Keratinocyte (primary cell): ENCODE measurements at places on chromosomes 16 and 17.
A peak's percentile ranks its signal among the peaks of the same experiment; 100 is the strongest.

GRCh38 chr16:55115506-55115905 lies 184.8 kb downstream of the IRX5 start:
- DNase-seq = no peak

- no peak for DNase-seq
These were observed 12.2 kb downstream of the FBXO31 start for GRCh38 chr16:87371261-87371866.

DNA sequence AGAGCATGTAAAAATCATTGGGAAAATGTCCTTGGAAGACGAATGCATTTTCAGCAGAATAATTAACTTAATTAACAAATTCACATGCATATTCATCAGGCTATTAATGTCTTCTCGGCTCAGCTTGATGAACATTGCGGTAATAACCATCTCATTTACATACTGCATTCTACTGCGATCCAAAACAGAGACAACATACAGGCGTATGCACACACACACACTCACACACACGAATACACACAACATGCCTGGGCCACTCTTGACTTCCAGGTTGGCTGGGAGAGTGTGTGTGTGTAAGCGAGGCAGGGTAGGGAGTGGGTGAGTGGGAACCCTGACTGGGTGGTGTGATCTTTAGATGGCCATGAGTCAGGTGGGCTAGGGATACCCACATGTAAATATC lies 44.7 kb downstream of the NEUROD2 start:
- DNase-seq = no peak

DNA sequence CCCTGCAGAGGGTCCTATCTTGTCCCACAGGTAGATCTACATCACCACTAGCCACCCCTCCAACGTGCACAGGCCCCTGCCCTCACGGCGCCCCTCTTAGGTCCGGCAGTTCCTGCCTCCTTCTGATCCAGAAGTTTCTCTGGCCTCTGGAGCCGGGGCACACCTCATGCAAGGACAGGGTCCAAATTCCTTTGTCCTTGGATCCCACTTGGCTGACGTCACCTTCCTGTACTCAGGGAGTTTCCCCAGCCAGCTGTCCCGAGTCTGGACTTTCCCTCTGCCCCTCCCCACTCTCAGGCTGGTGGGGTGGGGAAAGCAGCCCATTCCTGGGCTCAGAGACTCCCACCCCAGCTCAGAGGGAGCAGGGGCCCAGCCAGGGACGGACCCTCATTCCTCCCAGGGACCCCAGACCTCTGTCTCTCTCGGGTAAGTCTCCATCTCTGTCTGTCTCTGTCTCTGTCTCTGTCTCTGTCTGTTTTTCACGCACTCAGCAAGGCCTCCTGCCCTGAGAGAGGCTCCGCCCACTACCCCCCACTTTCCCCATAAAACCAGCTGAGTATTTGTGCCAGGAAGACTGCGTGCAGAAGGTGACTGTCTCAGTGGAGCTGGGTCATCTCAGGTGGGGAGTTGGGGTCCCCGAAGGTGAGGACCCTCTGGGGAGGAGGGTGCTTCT lies at the start of gene IL32:
Gene IL32, plus strand, starts transcription at position 572 of the 673 bp plus-strand sequence. CDS start 172 bp downstream, outside the sequence.
- no peak for DNase-seq

DNA sequence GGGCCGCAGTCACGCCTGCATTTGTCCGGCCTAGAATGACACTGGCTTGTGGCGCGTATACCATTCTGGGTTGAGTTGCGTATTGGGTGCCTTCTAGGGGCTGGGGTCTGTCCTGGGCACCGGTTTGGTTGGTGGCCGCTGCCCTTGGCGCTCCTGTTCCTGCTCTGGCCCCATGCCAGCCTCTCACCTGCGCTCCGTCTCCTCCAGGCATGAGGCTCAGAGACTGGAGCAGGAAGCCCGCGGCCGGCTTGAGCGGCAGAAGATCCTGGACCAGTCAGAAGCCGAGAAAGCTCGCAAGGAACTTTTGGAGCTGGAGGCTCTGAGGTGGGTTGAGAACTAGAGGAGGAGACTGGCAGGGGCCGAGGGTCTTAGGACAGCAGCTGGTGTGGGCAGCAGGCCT lies 17.4 kb downstream of the CDIPT start:
- no peak for DNase-seq

DNA sequence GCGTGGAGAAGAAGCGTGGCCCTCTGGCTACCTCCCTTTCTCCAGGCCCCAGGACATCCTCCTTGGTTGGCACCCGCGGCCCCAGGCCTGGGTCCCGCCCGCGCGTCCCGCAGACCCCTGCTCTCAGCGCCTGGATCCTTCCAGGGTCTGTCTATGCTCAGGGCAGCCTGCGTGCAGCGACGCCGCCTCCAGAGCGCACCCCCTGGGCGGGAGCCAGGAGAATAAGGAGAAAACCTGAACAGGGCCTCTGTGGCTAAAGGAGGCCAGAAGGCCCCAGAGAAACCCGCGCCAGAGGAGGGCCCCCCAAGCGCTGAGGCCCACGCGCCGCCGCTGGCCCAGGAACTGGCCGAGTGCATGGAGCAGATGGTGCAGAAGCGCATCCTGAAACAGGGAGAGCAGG lies 40.4 kb upstream of the DNAJA2 start:
- no peak for DNase-seq

GRCh38 chr16:84816023-84816422 lies 3.8 kb upstream of the CRISPLD2 start:
- no peak for DNase-seq

DNA sequence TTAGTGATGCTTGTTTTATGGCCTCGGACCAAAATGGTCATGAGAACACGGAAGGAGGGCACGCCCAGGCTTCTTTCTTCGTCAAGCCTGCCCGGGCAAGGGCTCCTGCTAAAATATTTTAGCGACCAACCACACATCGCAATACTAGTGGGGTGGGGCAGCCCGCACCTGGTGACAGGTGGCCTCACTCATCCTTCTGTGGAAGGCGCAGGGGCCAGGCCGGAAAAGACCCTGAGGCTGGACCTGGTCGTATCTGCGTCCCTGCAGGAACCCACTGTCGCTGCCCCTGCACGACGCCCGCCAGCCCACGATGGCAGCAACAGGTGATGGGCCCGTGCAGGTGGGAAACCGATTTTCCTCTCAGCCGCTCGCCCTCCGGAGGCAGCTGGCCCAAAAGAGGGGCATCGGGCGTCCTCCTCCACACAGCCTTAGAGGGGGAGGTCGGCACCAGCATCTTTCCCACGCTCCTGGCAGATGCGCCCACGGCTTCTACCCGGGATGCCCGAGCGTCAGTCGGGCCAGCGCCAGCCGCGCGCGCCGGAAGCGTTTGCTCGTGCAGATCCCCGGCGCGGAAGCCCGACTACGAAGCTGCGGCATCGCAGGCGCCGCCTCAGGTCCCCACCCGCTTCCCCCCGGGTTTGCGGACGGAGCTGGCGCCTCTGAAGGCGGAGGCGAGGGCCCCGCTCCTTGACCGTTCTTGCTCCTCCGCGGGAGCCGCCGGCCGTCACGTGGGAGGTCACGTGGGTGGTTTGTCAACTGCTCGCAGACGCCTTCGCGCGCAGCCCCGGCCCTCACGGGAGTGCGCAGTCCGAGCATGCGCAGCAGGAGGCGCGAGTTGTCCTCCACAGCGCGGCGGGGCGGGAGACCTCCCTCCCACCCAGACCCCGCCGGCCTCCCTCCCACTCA lies 22.8 kb upstream of the FOXK2 start:
- no peak for DNase-seq

GRCh38 chr16:426906-427249 lies 1.4 kb downstream of the RAB11FIP3 start:
- DNase-seq = no peak

DNA sequence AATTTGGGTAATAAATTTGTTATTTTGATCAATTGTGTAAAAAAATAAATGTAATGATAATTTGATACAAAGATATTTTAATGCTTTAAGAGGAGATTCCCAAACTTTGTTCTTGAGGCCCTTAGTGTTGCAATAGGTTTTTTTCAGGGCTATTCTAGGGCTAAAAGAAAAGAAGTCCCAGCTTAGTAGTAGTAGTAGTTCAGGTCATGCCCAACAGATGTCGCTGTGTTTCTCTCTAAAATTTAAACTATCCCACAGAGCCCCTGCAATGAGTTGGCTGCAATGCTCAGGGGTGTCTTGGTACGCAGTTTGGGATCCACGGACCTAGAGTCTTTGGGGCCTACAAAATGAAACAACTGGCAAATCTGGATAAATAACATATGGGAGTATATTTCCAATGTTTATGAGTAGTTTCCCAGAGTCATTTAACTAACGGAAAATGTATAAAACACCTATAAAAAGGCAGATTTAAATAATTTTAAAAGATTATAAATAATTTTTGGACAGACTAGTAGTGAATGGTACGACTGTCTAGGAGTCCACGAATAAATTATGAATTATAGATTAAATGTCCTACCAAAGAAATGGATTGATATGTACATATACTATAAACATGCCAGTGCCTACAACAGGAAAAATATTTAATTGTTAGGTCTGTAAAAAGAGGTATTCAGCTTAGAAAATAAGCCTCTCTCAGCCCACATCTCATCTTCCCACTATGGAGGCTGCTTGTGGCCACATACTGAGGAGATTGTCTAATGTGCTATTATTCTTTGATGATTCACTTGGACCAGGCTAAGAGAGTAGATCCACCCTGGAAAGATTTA lies 228.5 kb upstream of the PMFBP1 start:
- peak; percentile 2 for DNase-seq

DNA sequence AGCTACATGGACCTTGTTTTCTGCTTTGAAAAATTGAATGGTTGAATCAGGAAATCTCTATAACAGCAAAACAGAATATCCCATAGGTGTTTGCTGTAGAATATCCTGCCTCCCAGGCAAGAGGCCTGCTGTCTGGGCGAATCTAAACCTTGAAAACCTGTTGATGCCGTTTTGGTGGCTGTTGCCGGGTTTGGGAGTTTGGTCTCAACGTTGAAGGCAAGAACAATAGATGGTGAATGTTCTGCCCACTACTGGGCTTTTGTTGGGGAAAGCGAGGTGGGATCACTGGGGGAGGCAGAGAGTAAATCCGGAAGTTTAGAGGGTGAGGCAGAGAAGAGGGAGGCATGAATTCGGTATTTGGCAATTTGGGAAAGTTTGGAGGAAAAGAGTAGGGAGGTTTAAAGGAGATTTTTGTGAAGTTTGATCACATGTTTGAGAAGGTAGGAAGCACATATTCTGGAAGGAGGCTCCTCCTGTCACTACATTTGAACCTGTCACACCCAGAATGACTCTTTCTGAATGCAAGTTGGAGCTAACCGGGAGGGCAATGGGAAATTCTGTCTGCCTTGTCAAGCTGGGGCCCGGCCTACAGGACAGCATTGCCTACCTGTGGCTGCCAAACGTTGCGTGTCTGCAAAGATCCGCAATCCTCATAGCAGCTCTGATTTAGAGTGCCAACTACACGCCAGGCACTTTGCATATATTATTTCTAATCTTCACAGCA lies 46.5 kb downstream of the GPRC5B start:
- no peak for DNase-seq

- DNase-seq = no peak
These were observed 8.4 kb upstream of the PLEKHG4 start for GRCh38 chr16:67270931-67271338.

GRCh38 chr16:19718624-19718965 lies 524 bp downstream of the IQCK start:
- DNase-seq = no peak

DNA sequence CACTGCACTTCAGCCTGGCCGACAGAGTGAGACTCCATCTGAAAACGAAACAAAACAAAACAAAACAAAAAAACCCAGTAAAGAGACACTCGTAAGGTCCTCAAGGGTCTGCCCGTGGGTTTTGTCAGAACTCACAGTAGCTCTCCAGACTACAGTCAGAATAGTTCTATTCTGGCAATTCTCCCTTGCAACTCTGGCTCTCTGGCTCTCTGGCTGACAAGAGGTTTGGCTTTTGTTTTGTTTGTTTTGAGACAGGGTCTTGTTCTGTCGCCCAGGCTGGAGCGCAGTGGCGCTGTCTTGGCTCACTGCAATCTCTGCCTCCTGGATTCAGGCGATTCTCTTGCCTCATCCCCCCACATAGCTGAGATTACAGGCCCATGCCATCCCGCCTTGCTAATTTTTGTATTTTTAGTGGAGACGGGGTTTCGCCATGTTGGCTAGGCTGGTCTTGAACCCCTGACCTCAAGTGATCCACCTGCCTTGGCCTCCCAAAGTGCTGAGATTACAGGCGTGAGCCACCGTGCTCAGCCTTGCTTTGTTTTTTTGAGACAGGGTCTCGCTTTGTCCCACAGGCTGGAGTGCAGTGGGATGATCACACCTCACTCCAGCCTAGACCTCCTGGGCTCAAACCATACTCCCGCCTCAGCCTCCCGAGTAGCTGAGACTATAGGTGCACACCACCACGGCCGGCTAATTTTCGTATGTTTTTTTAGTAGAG lies 20.5 kb upstream of the CHP2 start:
- DNase-seq = no peak

DNA sequence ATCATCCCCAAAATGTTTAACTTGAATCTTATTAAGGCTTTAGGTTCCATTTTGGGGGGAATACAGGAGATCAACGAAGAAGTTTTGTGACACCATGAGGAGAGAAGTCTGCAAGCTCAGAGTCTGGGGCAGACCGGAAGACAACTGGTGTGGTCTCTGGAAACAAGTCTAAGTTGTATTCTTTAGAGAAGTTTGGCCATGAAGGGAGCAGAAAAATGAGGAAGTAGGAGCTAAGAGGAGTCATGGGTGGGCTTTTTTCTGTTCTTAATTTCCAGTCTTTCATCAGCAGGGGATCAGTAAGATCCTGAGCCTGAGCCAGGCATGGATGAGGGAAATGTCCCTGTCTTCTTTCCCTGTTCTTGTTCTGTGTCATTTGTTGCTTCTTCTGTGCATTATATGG lies 35.8 kb upstream of the NF1 start:
- DNase-seq = no peak

DNA sequence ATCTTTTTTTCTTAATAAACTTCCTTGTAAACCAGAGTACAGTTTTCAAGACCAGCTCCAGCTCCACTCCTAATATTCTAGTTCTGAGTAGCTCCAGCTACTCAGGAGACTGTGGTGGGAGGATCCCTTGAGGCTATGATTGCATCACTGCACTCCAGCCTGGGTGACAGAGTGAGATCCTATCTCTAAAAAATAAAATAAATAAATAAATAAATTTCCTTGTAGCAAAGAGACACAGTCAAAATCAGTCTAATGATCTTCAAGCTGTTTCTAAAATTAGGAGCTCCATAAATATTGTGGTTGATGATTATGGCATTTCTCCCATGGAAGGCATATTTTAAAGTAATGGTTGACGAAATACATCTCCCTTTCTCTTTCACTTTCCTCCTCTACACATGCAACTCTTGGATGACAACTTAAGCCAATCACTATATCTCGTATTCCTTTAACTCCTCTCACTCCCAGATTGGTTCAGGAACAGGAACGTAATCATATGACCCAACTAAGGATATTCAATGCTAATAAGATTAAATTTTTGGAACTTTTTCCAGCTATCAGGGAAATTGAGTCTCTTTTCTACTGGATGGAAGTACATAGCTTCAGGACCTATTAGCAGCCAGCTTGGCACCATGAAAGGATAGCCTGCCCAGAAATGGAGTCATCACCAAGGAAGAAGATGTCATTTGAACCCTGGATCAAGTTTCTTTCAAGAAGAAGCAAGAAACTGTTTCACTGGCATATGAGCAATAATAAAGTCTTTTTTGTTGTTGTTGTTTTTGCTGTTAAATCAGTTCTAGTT lies 42.1 kb upstream of the TAOK1 start:
- no peak for DNase-seq

DNA sequence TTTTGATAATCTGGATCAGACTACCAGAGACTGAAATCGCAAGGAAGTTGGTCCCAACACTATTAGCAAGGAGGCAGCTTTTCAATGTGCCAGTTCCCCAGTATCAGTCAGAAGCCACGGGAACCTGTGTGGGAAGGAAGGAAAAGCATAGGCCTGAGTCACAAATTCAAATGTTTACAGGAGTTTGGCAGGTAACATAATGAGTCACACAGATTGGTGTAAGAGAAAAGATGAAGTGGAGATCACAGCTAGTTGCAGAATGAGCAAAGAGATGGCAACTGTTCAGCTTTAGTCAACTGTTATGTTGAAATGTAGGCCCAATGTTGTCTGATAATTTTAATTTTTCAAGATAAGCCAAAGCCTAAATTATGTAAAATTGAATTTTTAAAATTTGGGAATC lies 28.1 kb upstream of the ITGA2B start:
- peak; percentile 46 for DNase-seq
